Stimulated activated CD4-positive, alpha-beta T cell treated with anti-CD3 and anti-CD28 coated beads, Interleukin-4, amount 100 ng/mL, for 1 hour (primary cell): ENCODE measurements at places on chromosomes 7 and 10.
A peak's percentile ranks its signal among the peaks of the same experiment; 100 is the strongest.

- DNase-seq, result peak; percentile 82
These were observed 44.8 kb downstream of the PDIA4 start for GRCh38 chr7:148983200-148984146.

GRCh38 chr10:124259139-124259825, 159.4 kb downstream of the OAT start:
- DNase-seq, result no peak

- DNase-seq, result no peak
These were observed 100.3 kb upstream of the AGBL3 start for GRCh38 chr7:134885967-134886352.

DNA sequence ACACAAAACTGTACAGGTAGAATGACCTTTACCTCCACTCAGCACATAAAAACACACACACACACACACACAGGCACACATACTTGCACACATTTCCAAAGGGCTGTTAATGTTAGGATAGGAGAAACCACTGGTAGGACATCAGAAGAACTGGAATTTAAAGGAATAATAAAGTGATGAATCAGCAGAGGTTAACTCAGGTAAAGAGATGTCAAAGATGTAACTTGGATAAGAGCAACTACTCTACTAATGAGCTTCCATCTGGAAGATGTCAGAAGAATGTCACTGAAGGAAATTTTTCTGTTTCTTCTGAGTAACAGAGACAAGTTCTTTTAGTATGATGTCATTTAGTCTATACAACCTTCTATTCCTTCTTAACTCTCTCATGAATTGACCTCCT, 26.4 kb upstream of the GPR37 start:
- DNase-seq, result no peak

GRCh38 chr7:1108264-1108920, 20.5 kb downstream of the GPER1 start:
- DNase-seq, result no peak

DNA sequence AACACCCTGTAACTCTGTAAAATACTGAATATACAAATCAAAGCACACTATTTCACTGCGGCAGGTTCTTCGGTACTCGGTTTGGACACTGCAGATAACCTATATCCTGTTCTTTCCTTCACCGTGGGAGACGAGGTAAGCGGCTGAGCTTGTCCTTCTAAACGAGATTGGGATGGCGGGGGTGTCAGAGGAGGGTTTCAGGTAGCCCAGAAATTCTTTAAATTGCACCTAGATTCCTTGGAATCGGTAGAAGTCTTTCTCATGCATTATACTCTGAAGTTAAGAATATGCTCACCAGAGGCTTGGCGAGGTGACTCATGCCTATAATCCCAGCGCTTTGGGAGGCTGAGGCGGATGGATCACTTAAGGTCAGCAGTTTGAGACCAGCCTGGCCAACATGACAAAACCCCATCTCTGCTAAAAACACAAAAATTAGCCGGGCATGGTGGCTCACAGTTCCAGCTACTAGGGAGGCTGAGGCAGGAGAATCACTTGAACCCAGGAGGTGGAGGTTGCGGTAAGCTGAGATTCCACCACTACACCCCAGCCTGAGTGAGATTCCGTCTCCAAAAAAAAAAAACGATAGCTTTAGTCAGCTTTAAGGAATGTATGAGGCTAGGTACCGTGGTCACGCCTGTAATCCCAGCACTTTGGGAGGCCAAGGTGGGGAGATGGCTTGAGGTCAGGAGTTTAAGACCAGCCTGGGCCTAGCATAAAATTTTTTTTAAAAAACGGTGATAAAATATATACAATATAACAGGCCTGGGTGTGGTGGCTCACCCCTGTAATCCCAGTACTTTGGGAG, 10.1 kb upstream of the LAT2 start:
- DNase-seq, result no peak

GRCh38 chr7:146961617-146962016, 845.0 kb downstream of the CNTNAP2 start:
- no peak for DNase-seq

DNA sequence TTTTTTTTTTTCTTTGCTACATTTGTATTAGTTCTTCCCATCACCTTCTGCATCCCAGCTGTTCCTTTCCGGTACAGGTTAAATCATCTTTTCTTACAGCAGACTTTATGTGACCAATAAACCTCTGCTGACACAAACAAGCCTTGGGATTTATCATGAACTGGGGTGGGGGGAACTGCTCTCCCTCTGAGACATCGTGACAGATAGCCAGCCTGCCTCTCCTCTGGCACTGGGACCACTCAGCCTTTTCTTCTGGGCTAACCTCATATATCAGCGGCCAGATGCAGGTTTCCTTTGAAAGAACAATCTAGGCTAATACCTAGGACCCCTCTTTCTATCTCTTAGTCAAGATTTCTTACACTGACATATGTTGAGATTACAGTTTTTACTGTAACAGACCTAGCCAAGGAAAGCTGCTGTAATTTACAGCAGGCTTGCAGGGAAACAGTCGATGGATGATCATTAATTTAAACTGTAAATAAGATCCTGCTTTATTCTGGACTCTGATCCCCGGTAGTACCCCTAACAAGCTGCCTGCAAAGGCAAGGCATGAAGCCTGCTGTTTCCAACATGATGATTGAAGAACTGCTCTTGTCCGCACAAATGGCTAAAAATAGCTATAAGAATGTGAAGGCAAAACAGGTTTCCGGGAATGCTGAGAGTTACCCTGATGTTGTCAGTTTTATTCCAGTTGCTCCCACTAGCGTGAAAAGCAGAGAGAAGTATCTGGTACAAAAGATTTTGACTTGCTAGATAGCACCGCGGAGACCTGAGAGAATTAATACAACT, 338.7 kb downstream of the SORCS1 start:
- DNase-seq, result no peak

DNA sequence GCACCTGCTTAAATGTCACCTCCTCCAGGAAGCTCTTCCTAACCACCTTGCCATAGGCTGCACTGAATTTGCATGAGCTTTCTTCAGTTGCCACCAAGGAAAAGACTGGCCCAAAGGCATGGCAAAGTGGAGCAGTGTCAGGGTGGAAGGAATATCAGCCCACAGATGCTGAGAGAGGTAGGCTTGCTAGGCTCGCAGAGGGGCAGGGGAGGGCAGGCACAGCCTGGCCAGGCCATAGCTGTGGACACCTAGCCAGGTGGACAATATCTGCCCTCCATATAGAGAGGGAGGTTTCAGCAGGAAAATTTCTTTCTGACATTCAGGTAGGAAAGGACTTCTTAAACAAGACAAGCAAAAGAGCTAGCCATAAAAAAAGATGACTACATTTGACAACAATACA, 166.3 kb downstream of the GRID1 start:
- no peak for DNase-seq

- no peak for DNase-seq
These were observed 75.8 kb downstream of the LSMEM1 start for GRCh38 chr7:112556633-112557032.

DNA sequence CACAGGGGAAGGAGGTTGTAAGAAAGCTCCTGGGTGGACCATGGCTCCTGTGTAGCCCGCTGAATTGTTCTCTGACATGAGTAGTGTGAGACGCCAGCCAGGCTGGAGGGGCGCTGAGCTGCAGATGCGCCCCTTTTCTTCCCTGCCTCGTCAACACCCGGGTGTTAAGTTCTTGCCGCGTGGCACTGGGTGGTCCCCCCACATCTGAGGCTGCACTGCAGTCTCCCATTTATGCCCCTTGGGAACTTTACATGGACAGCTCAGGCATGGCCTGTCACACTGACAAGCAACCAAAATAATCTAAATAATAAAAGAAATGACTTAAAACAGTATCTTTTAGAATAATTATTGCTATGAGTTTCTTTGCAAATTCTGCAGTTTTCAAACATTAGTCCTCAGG, 34.6 kb upstream of the HSPA12A start:
- no peak for DNase-seq

- no peak for DNase-seq
These were observed 209.4 kb downstream of the CELF2 start for GRCh38 chr10:11227103-11227502.

- no peak for DNase-seq
These were observed 22.6 kb upstream of the TRIM8 start for GRCh38 chr10:102621443-102622325.

- no peak for DNase-seq
These were observed 381.5 kb downstream of the NEBL start for GRCh38 chr10:20515654-20516053.

DNA sequence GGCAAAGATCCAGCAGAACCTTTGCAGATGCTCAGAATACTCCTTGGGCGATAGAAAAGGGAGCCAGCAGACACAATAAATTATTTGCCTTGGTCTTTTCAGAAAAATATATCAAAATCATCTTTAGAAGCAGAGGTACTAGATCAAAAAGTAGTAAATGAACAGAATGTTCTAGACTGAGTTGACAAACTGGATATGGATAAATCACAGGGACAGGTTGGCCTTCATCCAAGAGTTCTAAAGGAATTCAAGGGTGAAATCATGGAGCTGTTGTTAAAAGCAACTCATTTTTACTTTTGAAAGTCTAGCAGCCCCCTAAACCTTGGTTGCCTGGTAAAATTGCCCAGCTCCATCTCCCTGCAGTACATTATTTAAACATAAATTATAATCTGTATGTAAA, 99.1 kb downstream of the PLCE1 start:
- no peak for DNase-seq

DNA sequence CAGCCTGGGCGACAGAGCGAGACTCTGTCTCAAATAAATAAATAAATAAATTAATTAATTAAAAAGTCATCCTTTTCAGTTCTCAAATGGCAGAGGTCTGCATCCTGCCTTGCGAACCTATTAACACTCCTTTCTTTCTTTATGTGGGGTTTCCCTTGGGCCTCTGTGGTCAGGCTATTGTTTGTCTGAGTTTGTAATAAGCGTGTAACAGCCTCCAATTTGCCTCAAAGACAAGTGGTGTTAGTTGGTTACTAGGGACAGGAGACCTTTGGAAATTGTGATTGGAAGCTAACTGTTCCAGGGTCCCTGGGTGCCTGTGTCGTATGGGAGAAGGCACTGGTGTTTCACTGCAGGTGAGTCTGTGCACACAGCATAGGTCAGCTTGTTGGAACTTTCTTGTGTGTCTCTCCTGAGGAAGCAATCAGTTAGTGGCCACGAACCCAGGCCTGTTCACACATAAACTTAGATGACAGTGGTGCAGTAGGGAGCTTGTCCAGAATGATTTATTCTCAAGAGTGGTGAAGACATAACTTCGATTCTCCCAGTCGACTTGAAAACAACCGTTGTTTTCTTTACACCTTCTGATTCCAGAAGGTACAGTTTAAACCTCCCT, 33.5 kb downstream of the TCF7L2 start:
- no peak for DNase-seq

DNA sequence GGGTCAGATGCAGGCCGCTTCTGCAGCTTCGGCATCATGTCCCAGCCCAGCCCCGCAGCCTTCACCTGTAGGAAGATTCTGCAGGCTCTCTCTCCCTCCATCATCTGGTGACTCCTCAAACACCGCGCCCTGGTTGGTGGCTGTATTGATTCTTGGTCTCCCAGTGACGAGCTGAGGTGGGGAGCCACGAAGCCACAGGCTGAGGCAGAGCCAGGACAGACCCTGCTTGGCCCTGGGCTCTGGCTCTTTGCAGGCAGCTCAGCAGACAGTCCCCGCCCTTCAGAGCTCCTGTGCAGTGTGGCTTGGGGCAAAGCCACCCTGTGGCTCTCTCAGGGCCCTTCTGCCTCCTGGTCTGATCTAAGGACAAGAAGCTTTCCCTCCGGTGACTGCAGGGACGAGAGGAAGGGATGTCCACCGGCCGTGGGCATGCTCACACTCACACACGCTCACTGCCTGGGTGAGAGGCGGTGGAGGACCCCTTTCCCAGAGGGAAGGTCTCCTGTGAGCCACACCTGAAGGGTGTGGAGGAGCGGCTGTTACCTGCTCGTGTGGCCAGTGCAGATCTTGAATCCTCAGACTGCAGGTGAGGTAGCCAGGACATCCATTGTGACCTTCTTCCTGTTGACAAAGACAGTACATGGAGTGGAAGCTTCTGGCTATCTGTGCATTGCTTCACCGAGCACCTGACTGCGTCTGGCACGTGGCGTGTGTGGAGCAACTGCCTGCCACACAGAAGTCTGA, 79.6 kb downstream of the INPP5A start:
- no peak for DNase-seq

- DNase-seq, result no peak
These were observed 45.2 kb downstream of the GPR141 start for GRCh38 chr7:37728747-37729146.

GRCh38 chr7:135980012-135980551, 2.9 kb upstream of the MTPN start:
- no peak for DNase-seq

DNA sequence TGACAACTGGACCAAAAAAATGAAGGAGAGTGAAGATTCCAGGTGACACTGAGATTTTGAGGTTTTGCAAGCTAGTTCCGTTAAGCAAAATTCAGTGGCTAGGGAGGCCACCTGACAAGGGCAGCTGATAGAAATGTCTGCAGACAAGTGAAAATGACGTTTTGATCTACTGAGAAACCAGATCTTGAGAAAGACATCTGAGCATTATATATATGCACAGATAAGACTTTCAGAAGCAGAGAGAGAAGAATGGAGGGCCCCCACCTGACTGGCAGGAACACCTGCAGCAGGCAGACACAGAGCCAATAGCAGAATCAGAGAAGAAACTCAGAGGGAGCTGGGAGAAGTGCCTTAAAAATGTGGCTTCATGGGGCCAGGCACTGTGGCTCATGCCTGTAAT, 76.1 kb upstream of the LRGUK start:
- DNase-seq, result no peak

GRCh38 chr10:481628-482027, 207.8 kb downstream of the DIP2C start:
- DNase-seq, result no peak

DNA sequence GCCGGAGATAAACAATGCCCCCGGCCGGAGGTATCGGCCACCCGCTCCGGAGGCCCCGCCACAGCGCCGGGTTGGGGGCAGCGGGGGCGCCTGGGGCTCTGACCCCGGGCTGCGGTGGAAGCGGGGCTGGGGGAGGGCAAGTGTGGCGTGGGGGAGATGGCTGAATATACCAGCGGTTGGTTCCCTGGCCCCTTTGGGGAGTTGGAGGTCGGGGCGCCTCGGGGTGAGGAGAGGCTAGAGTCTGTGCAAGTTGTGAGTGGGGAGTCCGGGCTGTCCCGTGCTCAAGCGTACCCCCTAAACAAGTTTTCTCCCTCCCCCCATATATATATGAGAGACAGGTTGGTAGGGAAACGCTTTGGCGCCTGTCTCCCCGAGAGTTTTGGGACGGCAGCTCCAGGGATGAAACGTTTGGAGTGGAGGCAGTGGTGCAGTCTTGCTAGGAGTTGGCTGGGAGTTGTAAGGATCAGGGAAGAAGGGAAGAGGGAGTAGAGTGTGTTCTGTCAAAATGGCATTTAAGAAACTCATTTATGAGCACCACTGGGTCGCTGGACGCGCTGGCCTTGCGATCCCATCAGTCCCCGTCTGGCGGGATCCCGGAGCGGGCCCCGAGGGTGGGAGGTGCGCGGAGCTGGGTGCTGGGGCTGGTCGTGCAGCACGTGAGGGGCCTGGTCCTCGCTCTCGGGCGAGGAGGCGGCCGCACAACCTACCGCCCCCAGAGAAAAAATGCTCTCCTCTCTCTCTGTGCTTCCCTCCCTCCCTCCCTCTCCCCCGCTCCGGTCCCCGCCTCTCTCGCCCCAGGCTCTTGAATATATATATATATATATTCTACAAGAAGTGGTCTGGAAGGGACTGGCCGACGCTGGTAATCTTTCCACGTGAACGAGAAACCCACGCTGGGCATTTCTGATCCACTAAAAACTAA, 1.1 kb downstream of the TET1 start:
- DNase-seq, result peak; percentile 4

GRCh38 chr10:28533186-28533564, 257 bp downstream of the WAC start:
- DNase-seq, result no peak
